ENCODE measurements at places on chromosomes 5 and 9. TPM values are rescaled to one million over a fixed set of nuclear protein-coding genes. Genes with fewer than 3 reads are reported as not detected.

Gene NRARP
- 6.5 TPM for total RNA-seq

Gene OR1J2
- not detected for total RNA-seq

Gene APBA1
- 4.3 TPM for total RNA-seq

Gene BTF3
- total RNA-seq: 388 TPM

Gene DNM1
- 8.8 TPM for total RNA-seq

Gene SLC34A3
- total RNA-seq: not detected

Gene TMEFF1
- 0.80 TPM for total RNA-seq

Gene PKD2L2
- not detected for total RNA-seq

Gene ANKRD31
- 0.27 TPM for total RNA-seq

Gene PRUNE2
- total RNA-seq: 13.6 TPM

Gene SYK
- total RNA-seq: 88.9 TPM

Gene ENTREP1
- total RNA-seq: 30.1 TPM

Gene AK8
- 6.1 TPM for total RNA-seq

Gene MAMDC2
- 35.1 TPM for total RNA-seq

Gene ARPC5L
- 33.2 TPM for total RNA-seq

Gene PCDHGB3
- total RNA-seq: 2.2 TPM

Gene FBLL1
- not detected for total RNA-seq

Gene ARHGEF37
- total RNA-seq: 13.5 TPM

Gene TSSK1B
- not detected for total RNA-seq

Gene BTNL3
- not detected for total RNA-seq

Gene C6
- 9.8 TPM for total RNA-seq

Gene OR1Q1
- not detected for total RNA-seq

Gene FST
- total RNA-seq: 2.1 TPM

Gene SELENOP
- total RNA-seq: 705 TPM

Gene RELL2
- total RNA-seq: 5.5 TPM

Gene TRIM36
- total RNA-seq: 5.5 TPM

Gene CER1
- total RNA-seq: not detected

Gene SNCAIP
- total RNA-seq: 4.4 TPM

Gene EPB41L4B
- total RNA-seq: 12.1 TPM

Gene TXNDC8
- total RNA-seq: not detected

Gene TRIP13
- 1.0 TPM for total RNA-seq

Gene BAAT
- total RNA-seq: not detected

Gene RGS14
- 16.2 TPM for total RNA-seq

Gene PFN3
- total RNA-seq: not detected
